T-helper 17 cell (primary cell): ENCODE measurements at places on chromosomes 5 and 9. TPM values are rescaled to one million over a fixed set of nuclear protein-coding genes. Genes with fewer than 3 reads are reported as not detected.

The DIRAS2 gene
- total RNA-seq: not detected

The GARNL3 gene
- 2.0 TPM for total RNA-seq

The IPPK gene
- total RNA-seq: 6.3 TPM

The ZDHHC11 gene
- total RNA-seq: 37.1 TPM

The SLC2A8 gene
- total RNA-seq: 4.3 TPM

The PAEP gene
- total RNA-seq: not detected

The IL13 gene
- total RNA-seq: not detected

The SLC34A3 gene
- not detected for total RNA-seq

The SAXO1 gene
- total RNA-seq: not detected

The ANXA2R gene
- total RNA-seq: 44.0 TPM

The TENT4A gene
- total RNA-seq: 59.4 TPM
